Stimulated activated CD8-positive, alpha-beta memory T cell treated with anti-CD3 and anti-CD28 coated beads, Interleukin-4, amount 100 ng/mL, for 48 hours (primary cell): ENCODE measurements at places on chromosomes 1 and 21.

DNA sequence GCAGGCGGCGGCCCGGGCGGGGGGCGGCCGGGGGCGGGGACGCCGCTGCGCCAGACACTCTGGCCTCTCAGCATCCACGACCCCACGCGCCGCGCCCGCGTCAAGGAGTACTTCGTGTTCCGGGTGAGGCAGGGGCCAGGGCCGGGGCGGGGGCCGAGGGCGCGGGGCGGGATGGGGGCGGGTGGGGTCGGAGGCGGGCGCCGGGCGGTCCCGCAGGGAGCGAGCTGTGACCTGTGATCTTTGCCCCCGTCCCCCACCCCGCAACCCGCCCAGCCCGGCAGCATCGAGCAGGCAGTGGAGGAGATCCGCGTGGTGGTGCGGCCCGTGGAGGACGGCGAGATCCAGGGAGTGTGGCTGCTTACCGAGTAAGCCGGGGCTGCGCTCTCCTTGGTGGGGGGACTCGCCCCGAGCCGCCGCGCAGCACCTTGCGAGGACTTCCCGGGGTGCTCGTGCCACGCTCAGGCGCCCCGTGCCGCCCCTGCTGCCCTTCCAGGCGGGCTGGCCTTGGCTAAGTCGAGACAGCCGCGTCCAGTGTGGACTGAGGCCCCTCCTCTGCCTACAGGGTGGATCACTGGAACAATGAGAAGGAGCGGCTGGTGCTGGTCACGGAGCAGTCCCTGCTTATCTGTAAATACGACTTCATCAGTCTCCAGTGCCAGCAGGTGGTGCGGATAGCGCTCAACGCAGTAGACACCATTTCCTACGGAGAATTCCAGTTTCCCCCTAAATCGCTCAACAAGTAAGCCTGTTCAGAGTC lies 514 bp downstream of the TPRG1L start:
- peak; percentile 44 for DNase-seq

- no peak for DNase-seq
These were observed 222.7 kb downstream of the HMCN1 start for GRCh38 chr1:185956881-185957280.

- peak; percentile 77 for DNase-seq
These were observed 71.2 kb downstream of the VWA5B1 start for GRCh38 chr1:20361805-20362381.

- DNase-seq: no peak
These were observed 45.3 kb downstream of the TARBP1 start for GRCh38 chr1:234433563-234434285.

DNA sequence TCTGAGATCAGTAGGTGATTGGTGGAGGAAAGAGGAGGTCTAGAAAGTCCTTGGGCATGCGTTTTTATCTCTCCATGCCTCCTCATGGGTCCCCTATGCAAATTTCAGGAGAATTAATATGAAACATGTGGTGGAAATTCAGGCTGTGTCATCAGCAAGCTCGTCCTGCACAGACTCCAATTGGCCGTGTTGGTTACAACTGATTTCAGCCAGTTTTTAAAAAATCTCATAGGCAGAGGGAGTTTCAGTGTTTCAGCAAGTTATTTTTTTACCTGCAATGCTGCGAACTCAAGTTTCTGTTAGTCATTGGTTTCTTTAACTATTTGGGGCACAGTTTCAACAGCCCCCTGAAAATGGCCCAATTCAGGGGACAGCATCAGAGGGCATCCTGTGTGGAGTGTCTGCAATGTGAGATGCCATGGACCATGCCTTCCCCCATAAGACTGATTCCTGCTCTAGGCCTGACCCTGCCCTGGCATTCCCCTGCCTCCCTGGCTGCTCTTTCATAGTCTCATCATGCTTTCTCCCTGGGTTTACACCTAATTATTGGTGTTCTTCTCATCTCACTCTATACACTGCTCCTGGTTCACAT lies 59.9 kb downstream of the C1orf198 start:
- no peak for DNase-seq

DNA sequence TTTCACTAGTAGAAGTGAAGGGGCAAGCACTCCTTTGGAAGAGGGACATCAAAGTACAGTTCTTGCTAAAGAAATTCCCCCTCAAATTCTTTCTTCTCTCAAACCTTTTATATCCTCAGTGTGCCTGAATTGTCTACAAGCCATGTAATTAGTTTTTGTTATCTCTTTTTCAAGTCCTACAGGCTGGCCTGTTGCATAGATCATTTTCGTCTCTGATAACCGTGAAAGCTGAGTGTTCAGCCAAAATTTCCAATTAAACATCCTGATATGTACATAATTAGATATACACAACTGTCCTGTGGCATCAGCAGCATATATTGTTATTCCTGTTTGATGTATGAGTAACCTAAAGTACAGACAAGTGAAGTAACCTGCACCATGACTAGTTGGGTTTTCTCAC lies 375.5 kb upstream of the ST6GALNAC5 start:
- no peak for DNase-seq

- DNase-seq: no peak
These were observed 3.5 kb downstream of the KISS1 start for GRCh38 chr1:204192589-204193352.

DNA sequence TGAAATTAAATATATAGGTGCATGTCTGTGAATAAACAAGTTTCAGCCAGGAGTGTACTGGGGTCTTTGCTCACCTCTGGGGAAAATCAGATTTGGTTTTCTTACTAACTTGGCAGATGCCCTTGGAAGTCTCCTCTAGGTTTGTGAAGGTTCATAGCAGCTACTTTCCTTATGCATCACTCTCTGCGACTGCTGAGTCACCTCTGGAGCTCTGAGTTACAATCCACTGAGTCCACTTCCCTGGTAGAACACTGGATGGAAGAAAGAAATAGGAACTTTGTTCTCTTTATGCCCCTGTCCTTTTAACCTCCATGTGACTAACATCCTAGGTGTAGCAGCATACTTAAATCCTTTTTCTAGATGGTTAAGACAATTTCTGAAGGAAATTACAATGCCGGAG lies 4.4 kb upstream of the FASLG start:
- no peak for DNase-seq

DNA sequence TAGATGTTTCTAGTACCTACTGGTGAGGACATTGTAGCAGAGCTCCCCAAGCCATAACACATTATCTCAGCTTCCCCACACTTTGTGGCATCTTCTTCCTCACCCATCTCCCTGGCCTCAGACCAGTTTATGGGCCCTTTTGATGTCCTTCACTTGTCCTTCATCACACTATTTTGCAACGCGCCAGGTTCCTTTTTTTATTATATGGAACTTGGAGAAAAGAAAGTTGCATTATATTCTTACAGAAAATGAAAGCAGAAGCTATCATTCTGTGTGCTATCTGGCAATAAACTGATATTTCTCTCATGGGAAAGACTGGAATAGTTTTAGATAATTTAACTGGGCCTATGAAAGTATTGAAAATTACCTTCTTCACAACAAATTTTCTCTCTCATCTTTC lies 196.9 kb upstream of the ETV3 start:
- DNase-seq: no peak

DNA sequence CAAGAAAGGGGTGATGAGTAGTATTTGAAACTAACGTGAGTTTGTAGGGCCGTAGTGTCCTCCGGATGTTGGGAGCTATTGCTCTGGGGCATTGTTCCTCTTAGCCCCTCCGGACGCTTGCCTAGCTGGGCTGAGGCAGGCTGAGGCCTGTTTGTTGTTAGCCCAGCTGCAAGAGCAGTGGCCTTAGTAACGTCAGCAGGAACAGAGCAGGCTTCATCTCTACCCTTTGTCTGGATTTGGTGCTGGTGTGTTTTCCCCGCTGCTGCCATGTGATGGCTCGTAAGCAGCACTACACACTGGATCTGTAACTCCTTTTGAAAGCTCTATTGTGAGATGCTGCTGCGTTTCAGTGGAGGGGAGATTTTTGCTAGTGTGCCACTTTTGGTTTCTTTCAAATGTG lies 57.6 kb downstream of the DNM3 start:
- no peak for DNase-seq

GRCh38 chr21:37391666-37392065 lies 25.1 kb downstream of the DYRK1A start:
- no peak for DNase-seq

- no peak for DNase-seq
These were observed 7.0 kb downstream of the BCAN start for GRCh38 chr1:156648951-156649350.
